ENCODE measurements at places on chromosomes 7 and 10.

DNA sequence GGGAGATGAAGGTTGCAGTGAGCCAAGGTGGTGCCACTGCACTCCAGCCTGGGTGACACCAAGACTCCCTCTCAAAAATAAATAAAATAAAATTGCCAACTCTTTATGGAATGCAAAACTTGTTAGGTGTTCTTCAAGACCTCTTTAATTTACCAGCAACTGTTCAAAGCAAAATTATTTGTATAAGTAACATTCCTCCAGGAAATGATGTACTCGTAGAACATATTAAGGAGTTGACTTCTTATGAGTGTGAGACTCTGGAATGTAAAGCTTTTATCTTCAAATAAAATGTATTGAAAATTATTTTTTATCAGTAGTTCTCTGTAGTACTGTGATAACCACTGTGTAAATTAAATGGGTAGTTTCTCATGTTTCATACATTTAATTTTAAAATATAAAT lies 94.4 kb downstream of the CYP51A1 start:
- no peak for DNase-seq

GRCh38 chr7:30351286-30351685 lies 66.9 kb downstream of the ZNRF2 start:
- no peak for DNase-seq

DNA sequence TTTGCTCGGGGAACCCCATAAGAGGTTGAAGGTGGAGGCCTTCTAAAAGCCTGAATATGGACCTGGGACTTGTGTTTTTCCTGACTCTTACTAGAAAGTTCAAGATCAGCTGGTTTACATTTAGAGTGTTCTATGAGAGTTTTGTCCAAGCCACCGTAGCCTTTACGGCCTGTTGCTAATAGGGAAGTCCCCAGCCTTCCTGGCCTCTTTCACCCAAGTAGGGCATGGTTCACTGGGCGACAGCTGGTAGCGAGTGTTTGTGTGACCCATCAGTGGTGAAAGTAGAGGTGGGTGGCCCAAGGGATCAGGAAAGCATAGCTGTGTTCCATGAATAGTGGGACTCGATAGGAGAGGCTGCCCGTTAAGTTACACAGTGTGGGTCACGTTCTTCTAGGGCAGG lies 60.1 kb downstream of the RABGEF1 start:
- no peak for DNase-seq

DNA sequence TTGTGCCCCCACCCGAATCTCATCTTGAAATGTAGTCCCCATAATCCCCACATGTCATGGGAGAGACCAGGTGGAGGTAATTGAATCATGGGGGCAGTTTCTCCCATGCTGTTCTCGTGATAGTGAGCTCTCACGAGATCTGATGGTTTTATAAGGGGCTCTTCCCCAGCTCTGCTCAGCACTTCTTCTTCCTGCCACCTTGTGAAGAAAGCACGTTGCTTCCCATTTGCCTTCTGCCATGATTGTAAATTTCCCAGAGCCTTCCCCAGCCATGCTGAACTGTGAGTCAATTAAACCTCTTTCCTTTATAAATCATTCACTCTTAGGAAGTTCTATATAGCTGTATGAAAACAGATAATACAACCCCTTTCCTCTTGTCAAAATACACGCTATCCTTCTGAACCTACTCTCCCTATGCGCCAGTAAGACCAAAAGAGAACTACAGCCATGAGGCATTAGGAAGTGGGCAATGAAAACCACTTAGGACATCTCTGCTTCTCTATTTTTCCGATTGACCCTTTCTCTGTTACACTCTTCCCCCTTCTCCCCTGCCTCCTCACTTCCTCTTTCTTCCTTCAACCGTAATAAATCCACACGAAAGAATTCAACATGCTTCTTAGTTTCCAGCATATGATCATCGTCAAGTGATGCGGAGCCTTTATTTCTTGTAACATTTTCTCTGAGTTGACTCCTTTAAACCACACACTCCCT lies 101.2 kb upstream of the WDR11 start:
- no peak for DNase-seq

- DNase-seq = no peak
These were observed 322.8 kb upstream of the SORCS1 start for GRCh38 chr10:107487284-107487683.

All from stimulated activated CD8-positive, alpha-beta memory T cell treated with anti-CD3 and anti-CD28 coated beads, Interleukin-15, amount 100 ng/mL, for 48 hours (primary cell).